ENCODE measurements at places on chromosomes 1 and 21. TPM values are rescaled to one million over a fixed set of nuclear protein-coding genes. Genes with fewer than 3 reads are reported as not detected.

Gene FAM78B
- 3.0 TPM for polyA plus RNA-seq

Gene CDK11A
- 38.8 TPM for polyA plus RNA-seq

Gene S100A7A
- polyA plus RNA-seq = not detected

Gene DSCAM
- 0.02 TPM for polyA plus RNA-seq

Gene ITGB2
- 0.89 TPM for polyA plus RNA-seq

GRCh38 chr1:33443705-33444180 lies 12.8 kb upstream of the PHC2 start:
- no peak for DNase-seq
- H3K27me3 ChIP-seq = no peaks in the 10 kb centered on the region
- H3K4me3 ChIP-seq = no peak overlapping the region
- no peaks in the 10 kb centered on the region for H3K36me3 ChIP-seq
- no peak overlapping the region for H3K27ac ChIP-seq

DNA sequence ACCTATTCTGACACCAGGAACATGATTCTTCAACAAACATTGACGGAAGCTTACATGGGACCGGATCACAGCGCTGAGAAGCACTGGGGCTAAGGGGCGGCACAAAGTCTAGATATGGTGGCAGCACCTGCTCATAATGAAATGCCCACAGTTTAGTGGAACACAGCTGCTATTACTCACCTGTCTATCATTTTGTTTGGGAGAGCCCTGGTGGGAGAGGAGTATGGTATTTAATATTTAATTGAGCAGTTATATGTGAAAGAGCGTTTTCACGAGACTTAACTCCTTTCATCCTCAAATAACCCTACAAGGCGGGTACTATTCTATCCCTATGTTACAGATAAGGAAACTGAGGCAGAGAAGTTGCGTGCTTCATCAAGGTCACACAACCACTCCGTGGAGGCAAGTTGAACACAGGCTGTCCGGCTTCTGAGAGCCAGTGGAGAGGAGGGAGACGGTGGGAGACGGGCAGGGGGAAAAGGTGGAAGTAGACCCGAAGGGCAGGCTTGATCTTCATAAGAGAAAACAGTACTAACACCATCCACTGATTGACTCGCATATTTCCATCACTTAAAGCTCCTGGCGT lies 790 bp upstream of the TSNAX start:
- H3K27ac ChIP-seq = no peak overlapping the region
- H3K36me3 ChIP-seq = no peaks in the 10 kb centered on the region
- H3K4me1 ChIP-seq = peaks cover 14% of the 10 kb centered on the region
- DNase-seq = no peak
- H3K4me3 ChIP-seq = peak overlapping the region; percentile 83

DNA sequence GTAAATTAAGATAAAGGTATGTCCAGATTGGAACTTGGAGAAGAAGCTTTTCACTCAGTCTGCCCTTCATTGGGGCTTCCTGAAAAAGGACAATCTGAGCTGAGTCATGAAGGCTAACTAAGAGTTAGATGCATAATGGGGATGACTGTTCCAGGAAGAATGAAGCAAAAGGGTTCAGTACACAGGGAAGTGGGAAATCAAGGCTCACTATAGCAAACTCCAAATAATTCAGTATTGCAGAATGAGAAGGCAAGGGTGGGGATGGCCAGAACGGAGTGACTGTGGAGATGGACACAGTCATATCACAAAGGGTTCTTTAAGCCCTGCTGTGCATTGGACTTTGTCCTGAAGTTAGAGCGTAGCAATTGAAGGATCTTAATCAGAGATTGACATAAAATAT lies 158.3 kb downstream of the FGGY start:
- no peak overlapping the region for H3K4me3 ChIP-seq
- H3K27me3 ChIP-seq = no peaks in the 10 kb centered on the region
- no peaks in the 10 kb centered on the region for H3K4me1 ChIP-seq
- DNase-seq = no peak

DNA sequence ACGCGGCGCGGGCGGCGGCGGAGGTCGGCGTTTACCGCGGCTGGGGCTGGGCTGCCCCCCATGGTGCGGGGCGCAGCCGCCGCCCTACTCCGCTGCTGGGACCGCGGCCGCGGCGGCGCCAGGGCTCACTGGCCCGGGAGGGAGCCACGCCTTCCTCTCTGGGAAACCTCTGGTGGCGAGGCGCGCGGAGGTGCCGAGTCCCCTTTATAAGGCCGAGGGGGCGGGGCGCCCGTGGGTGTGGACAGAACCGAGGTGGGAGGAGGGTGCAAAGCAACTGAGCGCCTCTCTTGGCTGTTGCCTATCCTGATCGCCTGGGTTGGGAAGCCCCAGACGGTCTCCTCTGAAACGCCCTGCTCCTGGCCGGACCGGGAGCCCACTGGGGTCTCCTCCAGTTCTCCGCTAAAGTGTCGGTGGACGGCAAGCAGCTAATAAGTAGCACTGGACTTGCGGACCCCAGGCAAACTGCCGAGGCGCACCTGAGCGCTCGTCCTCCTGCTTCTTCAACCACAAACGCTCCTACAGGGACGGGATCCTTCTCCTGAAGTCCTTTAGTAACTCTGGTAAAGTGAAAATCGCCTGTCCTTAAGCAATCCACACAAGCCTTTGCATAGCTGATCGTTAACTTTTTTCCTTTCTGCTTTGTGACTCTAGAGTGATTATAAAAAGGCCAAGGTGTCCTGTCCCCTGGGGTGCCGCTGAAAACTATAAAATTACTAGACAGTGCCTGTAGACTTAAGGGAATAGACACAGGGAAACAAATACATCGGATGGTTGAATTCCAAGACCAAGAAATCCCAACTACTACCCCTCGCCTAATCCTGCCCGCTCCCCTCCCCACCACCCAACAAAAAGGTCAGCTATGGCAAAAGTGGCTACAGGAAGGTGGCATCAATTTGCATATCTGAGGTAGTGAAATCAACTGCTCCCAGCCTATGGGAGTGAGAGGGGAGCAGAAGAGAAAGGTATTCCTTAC lies at the start of gene PTGER3:
PTGER3 (minus strand) TSS at position 182 of the 973 bp plus-strand sequence. CDS start 239 bp downstream, outside the sequence.
- H3K27ac ChIP-seq = no peak within 1 kb of the TSS
- H3K36me3 ChIP-seq = no peaks in the 10 kb centered on the region

DNA sequence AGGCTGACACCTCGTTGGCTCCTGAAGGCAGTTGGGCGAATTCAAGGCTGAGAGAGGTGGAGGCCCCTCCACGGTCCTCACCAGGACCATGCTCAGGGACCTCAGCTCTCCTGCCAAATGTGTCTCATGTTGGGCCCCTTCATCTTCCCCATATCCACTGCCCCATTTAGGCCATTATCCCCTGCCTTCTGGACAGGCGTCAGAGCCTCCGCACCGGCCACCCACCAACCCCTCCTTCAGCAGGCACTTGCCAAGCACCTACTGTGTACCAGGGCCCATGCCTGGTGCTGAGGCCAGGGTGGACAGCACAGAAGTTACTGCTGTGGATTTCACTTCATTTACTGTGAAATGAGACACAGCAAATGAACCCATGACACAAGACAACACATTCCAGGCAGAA lies 325.8 kb downstream of the MATN1 start:
- H3K27ac ChIP-seq = no peak overlapping the region
- no peak overlapping the region for H3K4me3 ChIP-seq
- no peak for DNase-seq
- no peaks in the 10 kb centered on the region for H3K36me3 ChIP-seq
